ENCODE measurements at places on chromosomes 6 and 20.
A peak's percentile ranks its signal among the peaks of the same experiment; 100 is the strongest.

DNA sequence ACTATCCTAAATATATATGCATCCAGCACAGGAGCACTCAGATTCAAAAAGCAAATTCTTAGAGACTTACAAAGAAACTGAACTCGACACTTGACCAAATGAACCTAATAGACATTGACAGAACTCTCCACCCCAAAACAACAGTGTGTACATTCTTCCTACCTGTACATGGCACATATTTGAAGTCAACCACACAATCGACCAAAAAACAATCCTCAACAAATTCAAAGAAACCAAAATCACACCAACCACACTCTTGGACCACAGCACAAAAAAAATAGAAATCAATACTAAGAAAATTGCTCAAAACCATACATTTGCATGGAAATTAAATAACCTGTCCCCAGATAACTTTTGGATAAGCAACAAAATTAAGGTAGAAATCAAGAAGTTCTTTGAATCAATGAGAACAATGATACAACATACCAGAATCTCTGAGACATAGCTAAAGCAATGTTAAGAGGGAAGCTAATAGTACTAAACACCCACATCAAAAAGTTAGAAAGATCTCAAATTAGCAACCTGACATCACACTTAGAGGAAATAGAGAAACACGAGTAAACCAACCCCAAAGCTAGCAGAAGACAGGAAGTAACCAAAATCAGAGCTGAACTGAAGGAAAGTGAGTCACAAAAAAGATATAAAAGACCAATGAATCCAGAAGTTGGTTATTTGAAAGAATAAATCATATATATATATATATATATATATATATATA lies 12.5 kb upstream of the TREM1 start:
- no peak for DNase-seq

GRCh38 chr6:55726144-55726543 lies 147.2 kb upstream of the HMGCLL1 start:
- no peak for DNase-seq

DNA sequence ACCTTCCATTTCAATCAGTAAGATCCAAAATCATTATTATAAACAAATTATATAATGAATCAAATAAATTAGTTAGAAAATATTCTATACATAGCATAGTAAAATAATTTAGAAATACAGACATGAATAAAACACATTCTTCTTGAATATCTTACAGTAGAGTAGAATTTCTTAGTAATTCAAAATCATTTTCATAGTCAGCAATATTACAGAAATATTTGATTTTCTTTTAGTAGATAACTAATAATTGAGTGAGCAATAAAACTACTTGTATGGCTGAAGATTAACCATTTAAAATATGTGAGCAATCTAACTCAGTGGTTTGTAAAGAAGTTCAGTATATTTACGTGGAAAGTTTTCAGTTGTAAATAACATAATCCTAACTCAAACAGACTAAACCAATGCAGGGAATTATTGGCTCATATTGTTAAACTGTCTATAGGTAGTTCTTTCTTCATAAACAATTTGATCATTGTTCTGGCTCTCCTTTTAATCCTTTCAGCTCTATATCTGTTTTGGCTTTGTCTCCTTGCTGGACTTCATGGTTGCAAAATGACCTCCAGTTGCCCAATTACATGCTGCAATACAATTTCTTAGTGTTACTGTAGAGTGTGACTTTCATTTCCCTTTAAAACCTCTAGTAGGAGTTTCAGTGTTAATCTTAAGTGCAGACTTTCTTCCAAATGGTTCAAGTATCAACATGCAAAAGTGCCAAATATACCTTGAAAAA lies 307.5 kb downstream of the EYS start:
- DNase-seq = no peak

GRCh38 chr6:41074692-41075436 lies 2.1 kb downstream of the NFYA start:
- no peak for DNase-seq

DNA sequence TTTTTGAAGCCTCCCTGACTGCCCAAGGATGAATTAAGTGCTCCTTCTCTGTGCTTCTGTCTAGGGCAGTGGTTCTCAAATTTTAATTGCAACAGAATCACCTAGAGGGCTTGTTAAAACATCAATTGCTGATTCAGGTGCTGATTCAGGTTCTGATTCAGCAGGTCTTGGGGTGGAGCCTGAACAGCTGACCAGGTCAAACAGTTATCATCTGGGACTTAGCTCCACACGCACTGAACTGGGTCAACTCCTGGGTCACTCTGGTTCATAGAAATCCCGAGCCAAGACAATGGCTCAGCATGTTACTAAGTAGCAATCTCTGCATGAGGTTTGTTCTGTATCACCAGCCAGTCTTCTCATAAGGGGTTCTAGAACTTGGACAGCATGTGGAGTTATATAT lies 192.3 kb downstream of the GJA1 start:
- no peak for DNase-seq

DNA sequence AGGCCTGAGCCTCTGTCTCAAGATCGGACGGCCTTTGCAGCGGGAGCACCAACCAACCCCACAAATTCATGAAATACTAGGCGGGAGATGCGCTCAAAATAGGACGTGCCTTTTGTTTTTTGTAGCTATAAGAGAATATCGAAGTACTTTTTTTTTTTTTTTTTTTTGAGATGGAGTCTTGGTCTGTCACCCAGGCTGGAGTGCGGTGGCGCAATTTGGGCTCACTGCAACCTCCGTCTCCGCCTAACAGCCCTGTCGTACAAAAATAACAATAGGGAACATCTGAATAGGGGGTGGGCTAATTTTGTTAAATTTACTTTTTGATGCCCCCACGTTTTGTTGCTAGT lies 5.9 kb upstream of the TUBB2A start:
- no peak for DNase-seq

GRCh38 chr6:136967876-136968752 lies 46.0 kb downstream of the SLC35D3 start:
- DNase-seq = peak; percentile 58

DNA sequence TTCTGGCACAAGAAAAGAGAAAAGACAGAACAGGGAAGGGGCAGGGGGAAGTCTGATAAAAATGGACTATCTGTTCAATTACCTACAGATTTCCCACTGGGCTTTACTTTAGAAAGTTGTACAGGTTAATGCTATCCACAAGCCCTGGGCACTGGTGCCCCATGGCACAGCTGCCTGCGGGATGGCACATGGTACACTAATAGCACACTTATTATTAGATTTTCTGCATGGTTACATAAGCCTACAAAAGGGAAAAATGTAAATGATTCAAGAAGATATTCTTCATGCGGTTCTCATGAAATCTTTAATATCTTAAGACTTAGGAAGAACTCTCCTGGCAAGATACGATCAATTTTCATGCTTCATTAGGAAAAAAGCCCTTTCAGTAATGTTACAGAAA lies 137.5 kb downstream of the GMPR start:
- DNase-seq = no peak

DNA sequence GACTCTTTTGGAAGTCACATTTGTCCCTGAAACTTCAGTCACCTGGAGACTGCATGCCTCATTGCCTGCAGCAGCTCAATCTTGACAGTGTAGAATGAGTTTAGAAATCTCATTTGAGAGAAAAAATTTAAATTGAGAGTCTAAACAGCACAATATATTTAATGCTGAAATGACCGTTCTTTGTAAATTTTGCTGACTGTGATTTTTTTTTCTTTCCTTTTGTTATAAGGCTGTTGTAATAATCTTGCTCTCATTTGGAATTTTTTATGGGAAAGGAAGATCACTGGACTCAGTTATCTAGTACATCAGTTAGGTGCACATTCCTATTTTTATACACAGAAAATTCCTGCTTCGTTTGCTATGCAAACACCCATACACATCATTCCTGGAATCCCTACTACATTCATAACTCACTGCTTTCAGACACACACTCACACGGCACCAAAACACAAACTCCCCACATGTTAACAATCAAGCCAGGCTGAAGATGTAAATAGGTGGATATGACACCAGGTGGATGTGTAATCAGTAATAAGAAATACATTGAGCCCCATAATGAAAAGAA lies 43.8 kb downstream of the PTCHD4 start:
- DNase-seq = no peak

- DNase-seq = no peak
Measured at GRCh38 chr6:55286824-55287223, 40.4 kb upstream of the GFRAL start.

GRCh38 chr6:89736893-89737292 lies 82.7 kb downstream of the MDN1 start:
- DNase-seq = no peak

- DNase-seq = no peak
Measured at GRCh38 chr20:4480104-4480503, 241.6 kb upstream of the PRND start.

GRCh38 chr6:125094563-125094962 lies 59.0 kb upstream of the TPD52L1 start:
- DNase-seq = no peak

GRCh38 chr6:6236730-6237469 lies 83.6 kb downstream of the F13A1 start:
- DNase-seq = no peak

- DNase-seq = no peak
Measured at GRCh38 chr6:37460805-37461204, 27.8 kb downstream of the CMTR1 start.

DNA sequence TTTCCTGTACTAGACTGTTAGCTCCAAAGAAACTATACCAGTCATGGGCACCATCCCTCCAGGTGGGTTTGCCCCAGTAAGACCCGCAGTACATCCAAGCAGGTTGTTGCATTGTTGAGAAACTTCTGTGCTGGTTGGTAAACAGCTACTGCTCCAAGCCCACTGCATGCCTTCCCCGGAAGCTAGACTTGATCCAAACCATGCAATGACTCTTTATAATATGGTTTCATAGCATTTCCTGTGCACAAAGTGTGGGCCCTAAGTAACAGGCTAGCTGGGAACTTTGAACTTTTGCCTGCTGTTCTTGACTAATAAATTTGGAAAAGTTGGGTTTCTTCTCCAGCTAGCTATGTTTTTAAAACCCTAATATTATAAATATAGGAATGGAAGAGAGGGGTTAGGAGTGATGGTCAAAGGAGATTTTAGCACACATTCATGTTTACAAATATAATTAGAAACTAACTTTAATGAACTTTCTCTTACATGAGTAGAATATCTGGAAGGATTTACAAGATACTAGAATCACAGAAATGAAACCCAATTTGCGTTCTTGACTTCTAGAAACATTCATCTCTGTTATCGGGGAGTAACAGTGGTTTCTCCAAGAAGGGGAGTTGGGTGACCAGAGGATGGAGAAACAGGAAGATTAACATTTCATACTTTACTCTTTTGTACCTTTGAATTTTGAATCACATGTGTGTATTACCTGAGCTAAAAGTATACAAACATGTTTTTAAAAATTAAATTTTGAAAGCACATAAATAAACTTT lies 51.7 kb downstream of the GFOD1 start:
- no peak for DNase-seq

GRCh38 chr6:74091136-74091793 lies 395.3 kb downstream of the CD109 start:
- no peak for DNase-seq

DNA sequence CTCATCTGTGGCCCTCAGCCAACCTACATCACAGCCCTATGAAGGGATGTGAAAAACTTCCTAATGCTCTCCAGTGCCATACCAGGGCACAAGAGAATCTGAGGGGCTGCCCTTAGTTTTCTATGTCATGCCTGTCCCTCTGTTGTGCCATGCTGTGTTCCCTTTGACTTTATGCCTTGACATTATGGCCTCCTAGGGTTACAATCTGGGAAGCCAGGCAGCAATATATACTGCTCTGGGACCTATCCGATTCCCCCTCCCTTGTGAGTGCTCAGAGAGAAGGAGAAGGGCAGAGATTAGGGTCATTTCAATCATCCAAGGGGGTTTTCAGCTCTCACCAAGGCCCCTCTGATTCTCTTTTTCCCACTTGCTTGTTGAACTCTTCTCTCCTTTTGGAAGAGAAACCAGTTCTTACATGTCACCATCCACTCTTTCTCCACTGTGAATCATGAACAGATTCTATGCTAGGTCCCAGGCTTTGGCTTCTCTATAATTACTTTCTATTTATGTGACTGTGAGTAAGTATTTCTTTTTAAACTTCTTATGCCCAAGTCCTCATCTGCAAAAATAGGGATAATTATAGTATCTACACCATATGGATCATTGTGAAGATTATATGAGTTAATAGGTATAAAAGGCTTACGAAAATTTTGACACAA lies 14.2 kb upstream of the FRK start:
- no peak for DNase-seq

GRCh38 chr20:3681931-3682781 lies at the start of gene ADAM33:
ADAM33 (minus strand) TSS chr20:3682010; CDS start chr20:3682004, 6 bp downstream.
- no peak for DNase-seq

DNA sequence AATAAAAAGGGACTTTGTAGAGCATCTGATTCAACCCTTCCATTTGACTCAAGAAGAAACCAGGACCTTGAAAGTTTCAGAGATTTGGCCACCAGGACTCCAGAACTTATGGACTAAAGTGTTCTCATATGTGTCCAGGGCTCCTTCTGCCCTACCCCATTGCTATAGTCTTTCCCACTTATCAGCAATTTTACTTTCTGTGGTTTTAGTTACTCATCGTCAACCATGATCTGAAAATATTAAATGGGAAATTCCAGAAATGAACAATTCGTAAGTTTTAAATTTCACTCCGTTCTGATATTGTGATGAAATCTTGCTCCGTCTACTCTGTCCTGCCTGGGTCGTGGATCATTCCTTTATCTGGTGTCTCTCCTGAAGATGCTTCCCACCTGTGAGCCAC lies 259.8 kb downstream of the PHACTR1 start:
- DNase-seq = no peak

DNA sequence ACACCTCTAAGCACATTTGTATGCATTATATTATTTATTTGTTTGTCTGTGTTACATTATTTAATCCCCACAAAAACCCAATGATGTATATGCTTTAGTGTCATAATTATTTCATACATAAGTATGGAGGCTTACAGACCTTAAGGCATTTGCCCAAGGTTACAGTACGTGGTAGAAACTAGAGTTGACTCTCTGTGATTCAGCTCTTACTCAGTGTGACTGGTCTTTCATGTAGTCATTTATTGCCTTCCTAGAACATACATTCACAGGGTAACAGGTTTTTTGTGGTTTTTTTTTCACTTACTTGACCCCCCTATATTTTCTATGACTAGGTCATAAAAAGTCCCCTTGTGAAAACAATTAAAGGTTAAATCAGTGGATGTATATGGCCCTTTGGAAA lies 566.8 kb downstream of the TFAP2A start:
- no peak for DNase-seq

DNA sequence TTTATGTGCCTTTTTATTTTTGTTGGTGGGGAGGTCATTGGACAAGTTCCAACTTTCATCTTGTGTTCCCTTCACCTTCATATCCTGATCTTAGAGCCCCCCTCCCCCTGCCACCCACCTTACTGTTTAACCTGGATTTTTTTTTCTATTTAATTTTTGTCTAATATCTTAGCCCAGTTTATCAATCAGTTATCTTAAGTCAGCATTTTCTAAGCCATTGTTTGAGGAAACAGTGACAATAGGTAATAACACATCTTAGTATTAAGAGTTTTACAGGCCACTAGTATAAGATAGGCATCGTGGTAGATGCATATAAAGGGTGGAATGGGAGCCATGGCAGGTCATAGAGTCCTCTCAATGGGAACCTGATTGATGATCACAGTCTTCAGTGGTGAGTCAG lies 2.4 kb downstream of the ABT1 start:
- DNase-seq = no peak

GRCh38 chr6:12343440-12344162 lies 53.4 kb downstream of the EDN1 start:
- no peak for DNase-seq

- no peak for DNase-seq
Measured at GRCh38 chr6:36605143-36605542, 11.0 kb downstream of the SRSF3 start.

Measured in GM12891 (cell line).